Activated CD8-positive, alpha-beta memory T cell treated with anti-CD3 and anti-CD28 coated beads for 1 hour (primary cell): ENCODE measurements at places on chromosomes 1 and 21.

- no peak for DNase-seq
These were observed 9.6 kb downstream of the ARHGEF16 start for GRCh38 chr1:3463891-3464648.

DNA sequence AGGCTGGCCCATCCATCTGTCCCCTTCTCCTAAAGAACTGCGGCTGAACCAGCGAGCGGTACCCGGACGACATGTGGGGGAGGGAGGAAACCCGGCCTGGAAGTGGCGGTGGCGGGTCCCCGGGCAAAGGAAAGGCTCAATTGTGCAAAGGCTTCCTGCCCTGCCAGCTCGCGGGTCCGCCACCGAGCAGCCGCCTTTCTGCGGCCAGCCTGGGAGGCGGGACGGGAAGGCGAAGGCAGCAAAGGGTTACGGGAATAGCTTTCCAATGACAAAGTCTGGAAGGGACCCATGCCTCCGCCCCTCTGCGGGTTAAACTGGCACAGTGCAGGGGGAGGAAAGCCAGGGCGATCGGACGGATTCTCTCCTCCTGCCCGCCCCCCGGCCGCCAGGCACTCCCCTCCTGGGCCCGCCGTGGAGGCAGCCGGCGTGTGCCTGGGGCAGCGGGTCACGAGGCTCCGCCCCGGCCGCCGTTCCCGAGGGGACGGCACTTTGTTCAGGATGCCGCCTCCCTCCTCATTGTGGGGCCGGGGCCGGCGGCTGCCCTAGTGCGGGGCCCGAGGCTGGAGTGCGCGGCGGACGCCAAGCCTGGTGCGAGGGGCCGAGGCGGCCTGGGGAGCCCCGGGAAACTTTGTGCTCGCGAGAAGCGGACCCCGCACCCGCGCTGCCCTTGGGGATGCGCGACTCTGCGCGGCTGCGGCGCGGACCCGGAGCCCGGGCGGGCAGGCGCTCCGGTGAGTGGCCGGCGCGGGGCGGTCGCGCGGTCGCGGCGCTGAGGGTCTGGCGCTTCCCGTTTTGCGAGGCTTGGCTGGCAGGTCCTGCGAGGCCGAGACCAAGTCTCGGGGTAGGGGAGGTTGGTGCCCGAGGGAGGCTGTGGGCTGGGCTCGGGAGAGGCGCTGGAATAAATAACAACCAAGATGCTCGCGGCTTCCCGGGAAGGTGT is at the start of gene NAV1:
Gene NAV1 (plus strand): TSS at position 516 of the 940 bp plus-strand sequence. CDS start 83,758 bp downstream, outside the sequence.
- DNase-seq = no peak

GRCh38 chr1:198297281-198297680 is 140.5 kb downstream of the NEK7 start:
- DNase-seq = no peak

DNA sequence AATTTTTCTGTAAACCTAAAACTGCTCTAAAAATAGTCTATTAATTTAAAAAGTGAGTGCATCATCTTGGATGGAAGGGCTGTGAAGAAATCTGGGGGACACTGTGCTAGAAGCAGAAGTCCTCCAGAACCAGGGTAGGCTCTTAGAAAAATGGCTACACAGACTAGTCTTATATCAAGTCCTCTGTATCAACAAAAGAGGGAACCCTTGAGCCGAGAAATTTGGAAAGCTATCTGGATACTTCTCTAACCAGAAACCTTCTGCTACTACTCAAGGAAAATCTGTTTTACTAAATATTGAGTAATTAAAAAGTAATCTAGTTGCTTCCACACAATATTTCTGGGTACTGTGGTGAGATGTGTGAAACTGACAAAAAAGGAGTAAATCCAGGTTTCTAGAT is 92.1 kb downstream of the WDR3 start:
- no peak for DNase-seq

DNA sequence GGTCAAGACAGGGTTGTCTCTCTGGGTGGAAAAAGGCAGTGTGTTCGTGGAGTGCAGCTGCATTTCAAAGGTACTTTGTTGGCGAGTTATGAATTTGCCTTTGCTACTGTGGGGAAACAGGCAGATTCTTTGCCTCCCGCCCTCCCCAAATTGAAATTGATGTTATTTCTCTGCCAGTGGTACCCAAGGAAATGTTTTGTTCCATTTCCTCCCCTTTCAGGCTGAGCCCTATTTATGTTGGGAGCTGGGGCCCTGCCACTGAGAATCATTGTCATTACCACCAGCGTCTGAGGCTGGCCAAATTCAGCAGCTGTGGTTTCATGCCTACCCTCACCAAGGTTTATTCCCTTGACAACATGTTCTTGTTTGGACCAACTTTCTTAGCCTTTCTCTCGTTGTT is 48.5 kb upstream of the OLIG2 start:
- DNase-seq = no peak

- DNase-seq = no peak
These were observed 99.0 kb upstream of the HNRNPU start for GRCh38 chr1:244963231-244963826.

DNA sequence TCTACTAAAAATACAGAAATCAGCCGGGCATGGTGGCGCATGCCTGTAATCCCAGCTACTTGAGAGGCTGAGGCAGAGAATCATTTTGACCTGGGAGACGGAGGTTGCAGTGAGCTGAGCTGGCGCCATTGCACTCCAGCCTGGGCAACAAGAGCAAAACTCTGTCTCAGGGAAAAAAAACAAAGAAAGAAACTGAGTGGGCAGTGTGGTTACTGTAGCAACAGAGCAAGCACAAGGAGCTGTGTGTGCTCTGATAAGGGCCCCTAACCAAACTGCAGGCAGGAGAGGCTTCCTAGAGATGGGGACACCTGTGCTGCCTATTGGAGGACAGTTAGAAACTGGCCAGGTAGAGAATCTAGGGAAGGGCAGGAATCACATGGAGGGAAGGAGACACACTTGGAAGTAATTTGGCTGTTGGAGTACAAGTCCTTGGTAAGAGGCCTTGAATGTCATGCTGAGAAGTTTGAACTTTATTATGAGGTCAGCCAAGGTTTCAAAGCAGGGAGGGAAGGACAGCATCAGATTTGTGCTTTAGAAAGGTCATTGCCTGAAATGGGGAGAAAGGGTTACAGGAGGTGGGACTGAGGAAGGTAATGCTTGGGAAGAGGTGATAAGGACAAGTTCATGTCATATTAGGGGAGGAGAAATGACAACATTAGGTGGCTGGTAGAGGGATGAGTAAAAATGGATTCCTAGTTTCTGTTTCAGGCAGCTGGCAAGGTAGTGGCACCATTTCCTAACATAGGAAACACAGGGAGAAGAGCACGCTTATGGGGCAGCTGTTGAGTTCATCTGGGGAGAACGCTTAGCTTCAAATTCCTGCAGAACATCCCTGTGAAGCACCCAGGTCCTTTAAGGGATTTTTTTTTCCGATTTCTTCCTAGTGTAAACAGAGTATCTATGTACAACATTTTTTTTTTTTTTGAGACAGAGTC is 69.2 kb upstream of the ARTN start:
- no peak for DNase-seq

- no peak for DNase-seq
These were observed 172.9 kb upstream of the ESRRG start for GRCh38 chr1:216896146-216896545.

GRCh38 chr1:226607268-226607660 is 58.7 kb downstream of the STUM start:
- no peak for DNase-seq

- DNase-seq = no peak
These were observed 63.4 kb upstream of the PSEN2 start for GRCh38 chr1:226806988-226807387.

DNA sequence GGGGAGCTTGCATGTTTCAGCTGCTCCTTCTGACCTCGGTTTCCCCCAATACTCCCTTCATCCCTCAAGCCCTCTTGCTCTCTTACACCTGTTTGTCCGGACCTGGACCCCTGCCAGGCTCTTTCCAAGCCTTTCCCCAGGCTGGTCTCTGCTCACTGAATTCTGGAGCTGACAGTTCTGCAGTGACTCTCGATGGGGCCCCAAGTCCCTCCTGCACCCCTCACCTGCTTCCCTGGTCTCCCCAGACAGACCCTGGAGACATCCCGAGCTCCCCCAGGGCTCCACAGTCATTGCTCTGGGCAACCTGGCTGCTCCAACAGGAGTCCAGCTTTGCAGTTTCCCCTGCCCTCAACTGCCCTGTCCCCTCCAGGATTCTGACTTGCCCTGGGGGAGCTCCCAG is 198.6 kb downstream of the GRIK3 start:
- no peak for DNase-seq

GRCh38 chr1:166978821-166979220 is 3.5 kb upstream of the ILDR2 start:
- no peak for DNase-seq

- DNase-seq = peak; percentile 4
These were observed 47.1 kb downstream of the KANK4 start for GRCh38 chr1:62271948-62272728.

DNA sequence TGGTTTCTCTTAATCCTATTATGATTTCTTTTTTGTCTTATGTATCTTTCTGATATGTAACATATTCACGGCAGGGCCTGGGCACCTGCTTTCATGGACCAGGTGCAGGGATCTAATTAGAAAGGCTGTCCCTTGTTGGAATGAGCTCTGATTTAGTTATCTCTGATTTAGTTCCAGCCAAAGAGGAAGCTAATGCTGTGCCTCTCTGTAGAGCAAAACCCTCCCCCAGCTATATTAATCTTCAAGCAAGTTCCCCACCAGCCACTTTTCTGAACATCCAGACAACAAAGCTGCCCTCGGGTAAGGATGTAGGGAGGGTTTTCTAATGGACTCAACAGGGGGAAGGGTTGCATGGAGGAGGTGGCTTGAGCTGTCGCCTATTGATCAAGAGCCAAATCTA is 6.1 kb downstream of the TSACC start:
- no peak for DNase-seq
